ENCODE measurements at places on chromosomes 5 and 9.

GRCh38 chr9:101399643-101399970, 956 bp downstream of the ZNF189 start:
- no peak for DNase-seq

DNA sequence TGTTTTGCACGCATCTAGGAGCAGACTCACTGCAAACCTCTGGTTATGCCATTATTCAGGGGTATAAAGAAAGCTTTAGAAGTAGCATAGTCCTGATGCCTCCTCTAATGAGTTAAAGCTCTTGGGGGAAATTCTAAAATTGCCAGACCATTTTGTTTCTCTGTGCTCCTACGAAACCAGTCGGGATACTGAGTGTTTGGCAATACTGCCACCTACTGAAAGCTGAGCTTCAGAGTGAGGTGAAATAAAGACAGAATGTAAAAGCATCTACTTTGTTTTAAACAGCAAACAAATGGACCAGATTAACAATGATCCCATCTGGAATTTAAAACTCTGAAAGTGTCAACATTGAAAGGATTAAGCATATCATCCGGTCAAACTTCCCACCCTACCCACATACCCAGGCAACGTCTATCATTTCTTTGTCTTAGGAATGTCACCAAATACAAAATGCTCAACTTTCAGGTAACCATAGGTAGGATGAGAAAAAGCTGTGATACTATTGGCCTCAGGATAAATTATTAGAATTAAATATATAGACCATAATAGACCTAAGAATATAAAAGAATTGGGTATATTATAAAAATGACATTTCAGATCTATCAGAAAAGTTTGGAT, 77.8 kb upstream of the SHISAL2B start:
- DNase-seq: peak; percentile 20

DNA sequence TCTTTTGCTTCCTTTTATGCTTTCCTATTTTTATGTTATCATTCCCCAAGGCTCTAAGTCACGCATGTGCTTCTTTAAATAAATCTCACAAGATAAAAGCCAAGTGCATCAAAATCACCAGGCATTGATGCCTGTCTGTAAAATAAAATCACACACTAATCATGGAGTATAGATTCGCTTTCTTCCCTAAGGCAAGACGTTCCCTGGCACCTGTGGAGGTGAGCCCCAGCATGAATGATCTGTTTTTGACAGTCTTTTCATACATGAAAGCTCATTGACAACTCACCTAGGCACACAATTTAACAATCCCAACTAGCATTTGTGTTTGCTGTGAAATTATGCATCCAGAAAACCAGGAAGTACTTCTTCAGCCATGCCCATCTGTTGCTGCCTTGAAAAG, 146.9 kb upstream of the DMAC1 start:
- DNase-seq: no peak

DNA sequence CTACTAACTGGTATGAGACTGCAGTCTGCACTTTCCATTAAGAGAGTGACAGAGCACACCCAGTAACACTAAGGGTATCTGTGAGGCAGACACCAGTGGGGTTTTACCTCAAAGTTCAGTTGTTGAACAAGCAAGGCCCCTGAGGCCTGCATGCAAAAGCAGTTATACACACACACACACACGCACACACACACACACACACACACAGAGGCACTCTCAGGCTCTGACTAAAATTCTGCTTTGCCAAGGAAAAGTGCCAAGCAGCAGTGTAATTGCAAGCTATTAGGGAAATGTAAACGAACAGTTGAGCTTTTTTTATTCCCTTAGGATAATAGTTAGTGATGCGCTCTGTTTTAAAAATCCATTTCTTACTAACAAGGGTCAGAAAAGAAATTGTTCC, 377.1 kb downstream of the SPOCK1 start:
- no peak for DNase-seq

DNA sequence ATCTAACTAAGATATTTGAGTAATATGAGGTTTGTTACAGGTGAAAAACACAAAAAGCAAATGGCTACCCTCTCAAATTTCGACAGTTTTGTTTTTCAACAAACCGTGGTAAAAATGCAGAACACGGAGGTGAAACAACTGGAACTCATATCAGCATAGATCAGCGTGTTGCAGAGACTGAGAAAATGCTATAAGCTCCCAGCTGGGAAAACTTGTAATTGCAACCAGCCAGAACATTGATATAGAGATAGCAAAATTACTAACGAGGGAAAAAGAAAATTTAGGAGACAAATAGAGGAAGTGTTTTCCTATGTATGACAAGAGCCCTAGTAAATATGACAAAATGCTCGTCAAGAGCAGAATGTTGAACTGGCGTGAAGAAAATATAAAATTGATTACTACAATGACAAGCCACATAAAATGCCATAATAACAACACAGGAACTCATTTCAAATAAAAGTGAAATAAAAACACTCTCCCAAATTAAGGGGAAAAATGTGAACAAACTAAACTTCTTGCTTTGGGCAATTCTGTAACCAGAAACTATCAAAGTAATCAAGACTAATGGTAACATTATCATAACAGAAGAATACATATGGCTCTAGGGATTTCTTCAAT, 1989.8 kb downstream of the EFNA5 start:
- peak; percentile 1 for DNase-seq

- DNase-seq: no peak
Observed at GRCh38 chr5:36346896-36347690, 45.4 kb upstream of the RANBP3L start.

GRCh38 chr5:158436271-158437065, 577.5 kb upstream of the CLINT1 start:
- DNase-seq: no peak

GRCh38 chr5:51712201-51712600, 329.0 kb downstream of the ISL1 start:
- no peak for DNase-seq

GRCh38 chr9:131963072-131964030, 116.3 kb downstream of the MED27 start:
- DNase-seq: peak; percentile 41

DNA sequence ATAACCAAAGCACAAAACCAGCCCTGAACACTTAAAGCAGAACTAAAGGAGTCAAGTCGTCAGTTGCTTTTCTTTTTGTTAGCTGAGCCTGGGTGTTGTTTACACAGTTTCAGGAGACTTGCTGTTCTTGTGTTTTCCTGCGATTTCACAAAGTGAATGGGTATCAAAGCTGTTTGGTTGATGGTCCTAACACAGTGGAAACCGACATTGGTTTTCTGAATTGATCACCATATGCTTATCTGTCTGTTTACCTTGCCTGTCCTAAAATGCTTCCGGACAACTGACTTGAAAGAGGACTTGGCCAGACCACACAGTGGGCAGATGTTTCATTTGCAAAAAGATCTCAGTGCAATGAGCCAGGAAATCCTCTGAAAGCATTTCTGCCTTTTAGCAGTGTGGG, 676.4 kb downstream of the PRELID2 start:
- no peak for DNase-seq

DNA sequence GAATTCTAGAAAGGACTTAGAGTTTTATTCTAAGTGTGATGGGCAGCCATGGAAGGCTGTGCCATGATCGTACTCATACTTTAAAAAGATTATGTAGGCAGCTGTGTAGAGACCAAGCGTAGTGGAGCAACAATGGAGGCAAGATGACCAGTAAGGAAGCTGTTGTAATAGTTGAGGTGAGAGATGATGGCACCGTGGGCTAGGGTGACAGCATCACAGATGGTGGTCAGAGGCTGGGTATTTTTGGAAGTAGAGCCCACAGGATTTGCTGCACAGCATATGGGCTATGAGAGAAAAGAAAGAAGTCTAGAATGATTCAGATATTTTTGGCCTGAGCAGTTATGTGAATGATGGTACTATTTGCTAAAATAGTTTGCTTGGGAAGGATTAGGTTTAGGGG, 7.7 kb downstream of the ARHGAP26 start:
- no peak for DNase-seq

- DNase-seq: no peak
Observed at GRCh38 chr5:172421020-172421419, 33.3 kb downstream of the SH3PXD2B start.

DNA sequence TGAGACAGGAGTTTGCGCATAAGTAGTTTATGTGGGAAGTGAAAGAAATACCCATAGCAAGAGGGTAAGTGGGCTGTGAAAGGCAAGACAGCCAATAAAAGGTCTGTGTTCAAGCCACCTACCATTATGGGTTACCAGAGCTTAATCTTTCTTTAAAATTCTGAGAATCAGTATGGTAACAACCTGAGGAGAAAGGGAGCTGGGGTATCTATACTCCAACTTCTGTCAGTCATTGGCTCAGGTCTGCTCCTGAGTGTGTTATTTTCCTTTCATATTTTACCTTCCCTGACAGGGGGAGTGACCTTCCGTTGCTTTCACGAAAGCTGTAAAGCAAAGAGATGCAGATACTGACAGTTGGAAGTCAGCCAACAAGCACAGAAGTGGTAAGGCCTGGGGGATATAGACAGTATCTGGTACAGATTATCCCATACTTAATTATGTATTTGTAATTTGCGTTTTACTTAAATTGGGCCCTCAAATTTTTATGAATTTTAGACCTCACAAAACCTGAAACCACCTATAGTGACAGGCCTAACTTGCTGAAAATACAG, 233.4 kb downstream of the RAB3C start:
- peak; percentile 48 for DNase-seq

DNA sequence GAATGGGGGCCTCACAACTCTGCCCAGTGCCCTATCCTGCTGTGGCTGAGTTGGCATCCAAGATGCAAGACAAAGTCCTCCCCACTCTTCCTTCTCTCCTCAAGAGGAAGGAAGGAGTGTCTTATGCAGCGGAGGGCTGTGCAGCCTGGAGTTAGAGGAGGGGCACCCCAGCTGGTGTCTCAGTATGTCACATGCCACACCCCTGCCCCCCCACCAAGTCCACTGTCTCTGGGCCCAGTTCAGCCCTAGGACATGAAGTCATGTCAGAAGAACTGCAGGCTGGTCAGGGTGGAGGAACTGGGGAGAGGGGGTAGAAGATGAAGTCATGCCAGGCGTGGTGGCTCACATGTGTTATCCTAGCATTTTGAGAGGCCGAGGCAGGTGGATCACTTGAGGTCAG, 28.0 kb upstream of the SLC28A3 start:
- no peak for DNase-seq
